ENCODE measurements at places on chromosomes 5 and 9. TPM values are rescaled to one million over a fixed set of nuclear protein-coding genes. Genes with fewer than 3 reads are reported as not detected.

RAD17 gene
- polyA plus RNA-seq, result 13.8 TPM

CRHBP gene
- polyA plus RNA-seq, result 2.2 TPM

ACSL6 gene
- 4.8 TPM for polyA plus RNA-seq

DPYSL3 gene
- polyA plus RNA-seq, result 389 TPM

FCN1 gene
- 2.5 TPM for polyA plus RNA-seq

SEC16A gene
- polyA plus RNA-seq, result 80.6 TPM

IFNK gene
- not detected for polyA plus RNA-seq

F2RL2 gene
- polyA plus RNA-seq, result not detected

NR5A1 gene
- polyA plus RNA-seq, result not detected

PCDHA9 gene
- not detected for polyA plus RNA-seq

EIF4E1B gene
- 0.81 TPM for polyA plus RNA-seq
